Cardiac muscle cell (in vitro differentiated cells and primary cell): ENCODE measurements at places on chromosomes 2 and 18. TPM values are rescaled to one million over a fixed set of nuclear protein-coding genes. Genes with fewer than 3 reads are reported as not detected.

The SNTG2 gene
- 0.56 and 0.66 TPM in 2 replicates for total RNA-seq

The ZNF804A gene
- total RNA-seq: 0.25 TPM in 1 of 2 replicates, not detected in the other

The TTC39C gene
- total RNA-seq: 6.0 and 6.9 TPM in 2 replicates

The GRHL1 gene
- 1.3 and 1.5 TPM in 2 replicates for total RNA-seq

The TUBA3E gene
- total RNA-seq: not detected in 2 replicates
